ENCODE measurements at places on chromosomes 2 and 18. TPM values are rescaled to one million over a fixed set of nuclear protein-coding genes. Genes with fewer than 3 reads are reported as not detected.
A peak's percentile ranks its signal among the peaks of the same experiment; 100 is the strongest.

The C2orf72 gene
- total RNA-seq = 2.4 TPM

The L3MBTL4 gene
- 0.34 TPM for total RNA-seq

DNA sequence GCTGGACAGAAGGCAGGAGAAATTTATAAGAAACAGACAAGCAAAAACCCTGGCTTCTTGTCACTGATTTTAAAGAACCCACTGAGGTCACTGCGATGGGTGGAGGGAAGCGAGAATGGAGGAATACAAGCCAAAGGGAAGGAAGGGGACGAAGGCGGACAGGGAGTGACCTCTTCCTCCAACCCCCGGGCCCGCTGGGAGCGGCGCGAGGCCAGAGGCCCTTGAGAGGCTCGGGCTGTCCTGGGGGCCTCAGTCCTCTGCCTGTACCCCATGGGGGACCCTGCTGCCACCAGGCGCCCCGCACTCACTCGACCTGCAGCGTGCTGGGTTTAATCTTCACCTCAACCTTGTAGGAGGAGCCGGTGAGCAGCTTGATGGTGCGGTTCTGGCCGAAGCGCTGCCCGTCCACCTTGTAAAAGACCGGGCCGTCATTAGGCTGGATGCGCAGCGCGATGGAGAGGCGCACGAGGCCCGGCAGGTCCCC, 793 bp downstream of the CNRIP1 start:
- DNase-seq = peak; percentile 41

DNA sequence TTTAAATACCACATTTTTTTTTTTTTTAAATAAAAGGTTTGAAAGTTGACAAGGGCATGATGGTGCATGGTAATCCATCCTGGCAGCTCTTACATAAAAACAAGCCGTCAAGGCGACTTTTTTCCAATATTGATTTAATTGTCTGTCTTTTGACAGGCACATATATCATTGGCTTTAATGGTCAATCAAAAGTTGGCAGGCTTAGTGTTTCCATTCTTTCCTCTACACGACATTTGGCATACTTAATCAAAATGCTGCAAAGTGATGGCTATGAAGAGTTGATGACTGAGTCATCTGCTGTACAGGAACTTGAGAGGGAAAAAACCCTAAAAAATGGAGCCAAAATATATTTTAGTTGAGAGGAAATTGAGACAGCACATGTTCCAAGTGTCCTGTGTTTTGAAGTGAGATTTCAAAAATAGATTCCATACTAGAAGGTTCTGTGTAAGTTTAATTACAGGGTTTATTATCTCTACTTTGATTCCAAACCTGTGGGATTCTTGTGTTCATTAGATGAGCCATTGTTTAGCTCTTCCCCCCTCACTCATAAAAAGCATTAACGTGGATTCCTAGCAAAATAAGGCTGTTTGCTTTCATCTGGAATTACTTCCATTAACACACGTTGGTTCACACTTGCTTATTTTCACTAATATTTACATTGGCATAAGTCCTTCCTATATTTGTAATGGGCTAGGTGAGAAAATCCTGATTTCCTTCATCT, 3.2 kb downstream of the TSHZ1 start:
- DNase-seq = no peak

DNA sequence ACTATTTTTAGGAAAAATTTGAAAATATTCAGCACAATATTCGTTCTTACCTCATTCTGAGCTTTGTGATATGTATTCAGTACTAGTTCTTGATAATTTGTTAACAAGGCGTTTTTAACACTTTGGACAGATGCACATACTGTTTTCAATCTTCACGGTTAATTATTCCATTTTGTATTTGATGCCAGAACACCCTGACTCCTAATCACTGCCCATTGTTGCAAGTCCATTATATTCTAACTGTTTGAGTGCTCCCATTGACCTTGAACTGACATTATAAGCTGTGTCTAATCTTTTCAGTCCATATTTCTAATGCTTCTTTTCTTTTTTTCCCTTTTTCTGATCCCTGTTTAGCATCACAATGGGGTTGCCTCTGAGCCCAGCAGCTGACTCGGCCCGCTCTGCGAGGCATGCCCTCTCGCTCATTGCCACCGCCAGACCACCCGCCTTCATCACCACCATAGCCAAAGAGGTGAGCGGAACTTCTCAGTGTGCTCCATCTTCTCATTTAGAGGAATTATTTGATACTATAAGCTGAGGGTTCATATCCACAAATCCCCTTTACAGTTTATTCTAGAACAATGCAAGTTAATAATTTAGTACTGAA, 211.3 kb upstream of the BOD1L2 start:
- no peak for DNase-seq

DNA sequence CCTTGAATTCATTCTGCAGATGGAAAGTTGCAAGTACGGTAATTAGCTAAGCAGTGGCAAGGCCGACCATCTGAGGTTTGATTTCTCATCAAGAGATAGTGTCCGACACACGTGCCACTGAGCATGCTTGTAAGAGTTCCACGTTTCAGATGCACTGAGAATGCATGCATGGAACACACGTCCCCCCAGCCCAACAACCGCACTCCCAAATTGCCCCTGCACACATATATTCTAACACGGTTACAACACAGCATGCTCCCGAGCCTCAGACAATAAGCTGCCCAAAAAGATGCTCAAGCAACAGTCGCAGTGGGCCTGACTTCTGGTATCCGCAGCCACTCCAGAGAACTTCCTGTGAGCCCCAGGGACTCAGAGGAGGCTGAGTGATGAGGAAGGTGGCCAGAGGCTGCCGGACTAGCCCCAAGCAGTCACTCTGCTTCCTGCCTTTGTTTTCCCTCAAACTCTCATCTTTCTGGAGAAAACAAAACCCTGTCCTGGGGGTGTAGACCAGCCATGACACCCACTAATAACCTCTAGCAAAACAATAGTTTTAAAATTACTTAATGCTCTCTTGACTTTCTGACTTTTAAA, 204.0 kb downstream of the TGIF1 start:
- DNase-seq = no peak

GRCh38 chr2:135733045-135733444, 8.6 kb upstream of the UBXN4 start:
- DNase-seq = no peak

DNA sequence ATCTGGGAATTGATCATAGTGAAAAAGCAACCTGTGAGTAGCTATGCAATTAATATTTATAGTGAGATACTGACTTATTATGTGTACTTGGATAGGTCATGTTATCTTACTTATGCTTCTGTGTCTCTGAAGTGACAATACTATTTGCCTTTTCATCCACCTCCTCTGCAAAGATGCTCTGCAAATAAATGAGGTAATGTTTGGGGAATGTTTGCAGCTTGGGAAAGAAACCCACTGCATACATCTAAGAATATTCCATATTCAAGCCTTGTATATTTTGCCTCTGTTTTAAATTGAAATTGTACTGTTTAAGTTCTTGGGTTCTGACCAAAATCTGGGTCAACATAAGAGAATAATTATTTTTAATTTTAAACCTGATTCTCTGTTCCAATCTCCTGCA, 217.4 kb upstream of the DTNA start:
- DNase-seq = no peak

GRCh38 chr2:197707316-197708213, 2.4 kb downstream of the MARS2 start:
- peak; percentile 63 for DNase-seq

All from neural progenitor cell (in vitro differentiated cells).